ENCODE measurements at places on chromosomes 6 and 20.

GRCh38 chr20:37992802-37993409 lies 40.4 kb downstream of the TTI1 start:
- peak; percentile 69 for DNase-seq

GRCh38 chr20:46131396-46131795 lies 13.3 kb downstream of the CD40 start:
- no peak for DNase-seq

- DNase-seq: no peak
Observed at GRCh38 chr6:15948930-15949900, 179.7 kb upstream of the MYLIP start.

- no peak for DNase-seq
Observed at GRCh38 chr6:113276601-113277000, 580.5 kb upstream of the MARCKS start.

- DNase-seq: no peak
Observed at GRCh38 chr6:95547043-95547442, 30.3 kb upstream of the MANEA start.

Data from ELR (cell line).